Right cardiac atrium (tissue), 5 donors: ENCODE measurements at places on chromosomes 3 and 15.

DNA sequence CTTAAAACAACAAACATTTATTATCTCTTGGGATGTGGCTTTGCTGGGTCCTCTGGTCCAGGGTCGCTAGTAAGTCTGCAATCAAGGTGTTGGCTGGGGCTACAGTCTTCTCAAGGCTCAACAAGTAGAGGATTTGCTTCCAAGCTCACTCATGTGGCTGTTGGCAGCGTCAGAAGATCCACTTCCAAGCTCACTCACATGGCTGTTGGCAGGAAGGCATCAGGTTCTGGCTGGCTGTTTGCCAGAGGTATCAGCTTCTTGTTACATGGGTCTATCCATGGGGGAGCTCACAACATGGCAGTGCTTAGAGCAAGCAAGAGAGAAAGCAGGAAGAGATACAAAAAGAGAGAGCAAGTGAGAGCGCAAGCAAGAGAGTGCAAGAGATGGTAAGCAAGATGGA is 15.0 kb upstream of the BNC1 start:
- DNase-seq = peak; percentile 59

DNA sequence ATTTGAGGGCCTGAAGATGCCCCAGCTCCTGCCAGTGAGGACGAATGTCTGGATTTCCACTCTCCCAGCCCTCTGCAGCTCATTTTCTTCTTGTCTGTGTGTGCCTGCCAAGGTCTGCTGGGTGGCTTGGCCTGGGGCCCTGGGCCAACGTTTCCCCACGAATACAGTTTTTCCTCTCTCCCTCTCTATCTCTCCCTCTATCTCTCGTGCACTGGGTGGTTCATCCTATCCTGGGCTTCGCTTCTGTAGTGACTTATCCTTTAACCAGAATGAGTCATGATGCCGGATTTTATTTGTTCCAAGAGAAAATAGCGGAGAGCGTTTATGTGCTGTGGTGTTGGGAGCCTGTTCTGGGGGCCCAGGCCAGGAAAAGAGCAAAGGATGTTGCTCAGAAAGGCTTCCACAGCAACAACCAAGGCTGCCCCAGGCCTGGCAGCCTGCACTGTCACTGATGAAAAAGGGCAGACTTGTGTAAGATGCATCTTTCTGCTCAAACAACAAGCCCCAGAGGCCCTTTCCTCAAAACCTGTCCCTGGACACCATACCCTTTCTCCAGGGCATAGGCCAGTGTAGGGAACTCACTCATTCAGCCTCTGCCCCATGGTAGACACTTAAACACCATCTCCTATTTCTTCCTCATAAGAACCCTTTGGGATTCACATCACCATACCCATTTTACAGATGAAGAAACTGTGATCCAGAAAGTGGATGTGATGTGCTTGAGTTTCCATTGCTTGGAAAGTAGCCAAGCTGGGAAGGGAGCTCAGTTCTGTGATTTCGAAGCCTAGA is 47.3 kb downstream of the ITGA11 start:
- peak; percentile 81 for DNase-seq

DNA sequence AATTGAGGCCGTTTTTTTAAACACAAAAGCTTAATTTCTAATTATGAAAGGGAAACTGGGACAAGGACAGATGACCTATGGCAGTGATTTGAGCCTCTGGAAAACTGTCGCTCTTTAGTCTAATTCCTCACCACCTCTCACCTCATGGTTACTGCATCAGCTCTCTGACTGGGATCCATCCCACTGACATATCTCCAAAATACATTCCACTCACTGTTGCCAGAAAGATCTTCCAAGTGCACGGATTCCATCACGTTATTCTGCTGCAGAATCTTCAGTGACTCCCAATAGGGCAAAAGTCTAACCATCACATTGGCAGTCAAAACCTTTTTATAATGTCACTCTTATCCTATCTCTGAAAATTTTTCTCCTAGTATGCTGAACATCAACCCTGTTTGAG is 132.3 kb upstream of the MB21D2 start:
- no peak for DNase-seq

DNA sequence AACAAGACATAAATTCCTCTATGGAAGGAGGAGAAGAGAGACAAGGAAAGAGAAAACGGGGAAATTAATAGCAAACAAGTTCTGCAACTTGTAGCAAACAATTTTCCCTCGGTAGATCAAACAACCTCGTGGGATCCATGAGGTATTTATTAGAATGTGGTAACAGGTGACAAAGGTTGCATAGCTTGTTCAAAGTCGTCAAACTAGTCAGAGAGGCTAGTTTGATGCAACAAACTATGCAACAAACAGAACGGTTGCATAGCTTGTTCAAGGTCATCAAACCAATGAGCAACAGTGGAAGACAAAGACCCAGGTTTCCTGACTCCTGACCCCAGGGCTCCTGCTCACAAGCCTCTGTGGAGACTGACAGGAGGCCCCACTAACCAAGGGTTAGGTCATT is 20.7 kb downstream of the MB21D2 start:
- no peak for DNase-seq

GRCh38 chr3:196141052-196141865 is 59.4 kb upstream of the TFRC start:
- no peak for DNase-seq

GRCh38 chr3:113136071-113136470 is 75.3 kb upstream of the BOC start:
- DNase-seq = no peak
